Stimulated activated CD8-positive, alpha-beta memory T cell treated with anti-CD3 and anti-CD28 coated beads, Interleukin-15, amount 100 ng/mL, for 24 hours (primary cell): ENCODE measurements at places on chromosomes 5 and 9.
A peak's percentile ranks its signal among the peaks of the same experiment; 100 is the strongest.

- no peak for DNase-seq
Observed at GRCh38 chr5:141834331-141834730, 43.9 kb downstream of the PCDH1 start.

- no peak for DNase-seq
Observed at GRCh38 chr5:135332519-135333150, 66.4 kb downstream of the MACROH2A1 start.

GRCh38 chr5:15283076-15283475 lies 216.9 kb upstream of the FBXL7 start:
- no peak for DNase-seq

- no peak for DNase-seq
Observed at GRCh38 chr5:1012313-1012841, 3.8 kb downstream of the NKD2 start.

DNA sequence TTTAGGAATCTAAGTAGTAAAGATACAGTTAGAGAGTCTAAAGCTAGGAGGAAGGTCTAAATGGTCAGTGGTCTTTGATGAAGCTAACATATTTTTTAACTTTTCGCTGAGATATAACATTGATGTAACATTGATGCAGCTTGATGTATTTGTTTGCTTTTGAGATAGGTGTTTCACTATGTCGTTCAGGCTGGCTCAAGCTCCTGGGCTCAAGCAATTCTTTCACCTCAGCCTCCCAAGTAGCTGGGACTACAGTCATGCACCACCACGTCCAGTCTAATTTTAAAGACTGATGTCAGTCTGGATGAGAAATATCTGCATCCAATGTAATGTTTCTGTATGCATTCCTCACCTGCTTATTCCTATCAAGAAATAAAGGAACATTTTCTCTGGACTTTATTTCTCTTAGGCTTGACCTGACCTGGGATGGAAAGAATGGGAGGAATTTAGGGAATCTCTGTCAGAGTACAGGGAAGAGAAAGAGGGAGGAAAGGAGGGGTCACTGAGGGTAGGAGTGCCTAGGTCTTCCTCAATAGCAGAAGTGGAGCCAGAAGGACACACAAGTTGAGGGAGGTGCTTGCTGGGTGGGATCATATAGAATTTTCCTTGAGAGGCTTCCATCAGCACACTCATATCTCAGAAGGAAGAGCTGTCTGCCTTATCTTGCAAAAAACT lies 101.5 kb upstream of the GPBP1 start:
- DNase-seq: no peak

DNA sequence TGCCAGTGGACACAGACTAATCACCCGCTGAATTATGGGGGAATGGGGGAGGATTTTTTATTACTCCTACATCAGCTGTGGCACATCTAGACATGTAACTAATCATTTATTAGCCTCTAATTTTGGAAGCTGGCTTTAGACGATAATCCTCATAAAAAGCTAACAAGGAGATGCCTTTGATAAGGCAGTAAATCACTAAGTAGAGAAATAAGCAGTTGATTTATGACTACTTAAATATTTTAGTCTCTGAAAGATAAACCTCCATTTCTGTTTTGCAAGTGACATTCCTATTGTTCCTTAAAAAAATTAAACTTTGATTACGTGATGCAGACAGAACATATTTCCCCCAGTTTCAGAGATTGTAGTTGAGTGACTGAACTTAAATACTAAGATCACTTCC lies 206.4 kb upstream of the CDKN2B start:
- no peak for DNase-seq

DNA sequence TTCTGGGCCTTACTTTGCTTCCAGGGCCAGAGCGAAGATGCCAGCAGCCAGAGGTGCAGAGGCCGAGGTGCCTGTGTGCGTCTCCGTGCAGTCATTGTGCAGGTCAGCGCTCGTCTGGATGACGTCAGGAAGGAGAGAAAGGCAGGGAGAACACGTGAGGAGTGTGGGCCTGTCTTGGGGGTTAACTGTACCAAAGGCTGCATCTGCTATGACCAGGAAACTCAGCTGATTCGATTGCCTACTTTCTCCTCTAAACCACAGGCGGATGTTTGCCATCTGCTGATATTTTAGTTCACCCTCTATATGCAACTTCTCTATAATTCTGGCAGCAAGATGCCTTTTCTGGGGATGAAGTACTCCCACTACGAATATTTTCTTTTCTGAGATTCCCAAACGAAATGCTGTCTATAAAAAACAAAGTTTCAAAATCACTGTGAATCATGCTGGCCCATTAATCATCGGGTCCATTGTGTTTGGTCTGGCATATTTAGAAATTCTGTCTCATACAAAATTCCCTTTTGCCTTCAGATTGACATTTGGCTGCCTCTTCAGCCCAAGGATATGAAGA lies 24.8 kb downstream of the PCSK1 start:
- no peak for DNase-seq

DNA sequence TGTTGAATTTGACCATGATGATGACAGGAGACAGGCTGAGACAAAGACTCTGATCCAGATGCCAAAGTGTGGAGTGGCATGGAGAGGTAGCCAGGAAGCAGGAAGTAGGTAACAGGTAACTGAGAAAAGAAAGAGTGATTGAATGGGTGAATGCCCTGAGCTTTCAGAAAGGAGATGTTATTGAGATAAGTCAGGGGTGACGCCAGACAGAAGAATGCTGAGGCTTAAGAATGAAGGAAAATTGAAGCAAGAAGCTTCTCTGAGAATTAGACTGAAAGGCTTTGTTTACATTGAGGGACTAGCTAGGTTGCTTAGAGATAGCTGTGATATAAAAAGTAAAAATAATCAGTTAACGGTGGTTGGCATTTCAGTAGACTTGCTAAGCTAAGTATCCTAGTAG lies 165.7 kb downstream of the PSAT1 start:
- no peak for DNase-seq

GRCh38 chr5:109688970-109689739 lies 572 bp upstream of the MAN2A1 start:
- DNase-seq: peak; percentile 54

- DNase-seq: no peak
Observed at GRCh38 chr5:60649288-60649917, 50.6 kb downstream of the DEPDC1B start.

DNA sequence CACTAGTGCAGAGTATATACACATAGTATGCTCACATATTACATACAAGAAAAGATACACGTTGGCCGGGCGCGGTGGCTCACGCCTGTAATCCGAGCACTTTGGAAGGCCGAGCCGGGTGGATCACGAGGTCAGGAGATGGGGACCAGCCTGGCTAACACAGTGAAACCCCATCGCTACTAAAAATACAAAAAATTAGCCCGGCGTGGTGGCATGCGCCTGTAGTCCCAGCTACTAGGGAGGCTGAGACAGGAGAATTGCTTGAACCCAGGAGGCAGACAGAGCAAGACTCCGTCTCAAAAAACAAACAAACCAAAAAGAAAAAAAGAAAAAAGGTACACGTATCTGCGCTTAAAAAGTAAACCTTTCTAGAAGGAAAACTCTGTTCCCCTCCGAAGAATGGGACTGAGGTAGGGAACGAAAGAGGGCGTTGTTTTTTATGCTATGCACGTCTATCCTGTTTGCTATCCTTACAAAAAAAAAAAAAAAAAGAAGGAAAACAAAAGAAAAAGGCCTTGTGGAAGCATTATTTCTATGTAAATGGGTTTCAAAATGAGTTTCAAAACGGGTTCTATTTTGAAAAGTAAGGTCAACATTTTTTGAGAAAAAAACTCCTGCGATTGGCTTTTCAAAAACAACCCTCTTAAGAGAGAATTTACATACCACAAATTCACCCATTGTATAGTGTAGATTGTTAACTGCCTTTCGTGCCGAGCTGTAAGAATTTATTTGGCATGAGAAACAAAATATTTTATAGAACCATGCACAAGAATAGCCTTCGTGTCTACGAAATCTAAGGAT lies 1.2 kb downstream of the AK3 start:
- DNase-seq: no peak

DNA sequence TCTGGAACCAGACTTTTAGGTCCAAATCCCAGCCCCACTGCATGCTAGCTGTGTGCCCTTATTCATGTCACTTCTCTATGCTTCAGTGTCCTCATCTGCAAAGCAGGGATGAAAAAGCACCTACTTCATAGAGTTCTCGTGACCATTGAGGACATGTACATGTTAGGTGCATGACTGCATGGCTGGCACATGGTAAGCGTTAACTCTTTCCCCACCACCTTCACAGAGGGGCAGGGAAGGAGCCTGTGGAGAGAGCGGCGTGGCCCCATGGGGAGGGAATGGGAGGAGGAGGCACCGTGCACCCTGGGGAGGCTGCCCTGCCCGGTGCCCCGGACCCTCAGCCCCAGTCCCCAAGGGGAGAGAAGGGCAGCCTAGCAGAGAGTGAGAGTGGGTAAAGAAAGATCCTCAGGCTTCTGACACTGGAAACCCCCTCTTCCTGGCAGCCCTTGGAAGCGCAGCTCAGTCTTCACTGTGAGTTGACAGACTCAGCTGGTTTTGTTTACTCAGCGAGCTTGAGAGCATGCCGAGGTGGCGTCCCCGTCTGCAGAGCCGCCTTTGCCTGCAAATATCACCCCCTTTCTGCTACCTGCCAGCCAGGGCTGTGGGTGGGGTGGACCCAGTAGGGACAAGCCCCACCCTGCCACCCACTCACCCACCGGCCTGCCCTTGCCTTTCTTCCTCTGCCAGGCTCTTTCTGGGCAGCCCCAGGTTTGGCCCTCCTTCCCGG lies 10.6 kb upstream of the ANGPTL2 start:
- DNase-seq: no peak

GRCh38 chr9:116987721-116988485 lies 300.8 kb downstream of the TRIM32 start:
- no peak for DNase-seq

DNA sequence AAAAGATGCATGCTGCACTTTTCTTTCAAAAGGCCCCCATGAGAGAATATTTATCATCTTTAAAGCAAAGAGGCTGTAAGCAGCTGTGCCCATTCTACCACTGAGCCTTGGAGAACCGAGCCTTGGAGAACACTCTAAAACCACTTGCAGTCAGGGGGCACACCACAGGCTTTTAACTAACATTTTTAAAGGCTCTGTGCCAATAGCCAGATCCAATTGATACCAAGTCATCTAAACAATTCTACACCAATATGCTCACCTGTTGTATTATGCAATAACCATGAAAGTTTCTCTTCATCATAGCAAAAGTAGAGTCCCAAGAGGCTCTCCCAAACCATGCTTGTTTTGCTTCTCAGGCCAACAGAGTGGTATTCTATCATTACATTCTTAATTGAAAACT lies 1090.5 kb upstream of the SEMA6A start:
- DNase-seq: no peak

GRCh38 chr5:35754481-35754880 lies 102.2 kb upstream of the IL7R start:
- no peak for DNase-seq

GRCh38 chr9:125732562-125732961 lies 14.6 kb upstream of the PBX3 start:
- DNase-seq: no peak

DNA sequence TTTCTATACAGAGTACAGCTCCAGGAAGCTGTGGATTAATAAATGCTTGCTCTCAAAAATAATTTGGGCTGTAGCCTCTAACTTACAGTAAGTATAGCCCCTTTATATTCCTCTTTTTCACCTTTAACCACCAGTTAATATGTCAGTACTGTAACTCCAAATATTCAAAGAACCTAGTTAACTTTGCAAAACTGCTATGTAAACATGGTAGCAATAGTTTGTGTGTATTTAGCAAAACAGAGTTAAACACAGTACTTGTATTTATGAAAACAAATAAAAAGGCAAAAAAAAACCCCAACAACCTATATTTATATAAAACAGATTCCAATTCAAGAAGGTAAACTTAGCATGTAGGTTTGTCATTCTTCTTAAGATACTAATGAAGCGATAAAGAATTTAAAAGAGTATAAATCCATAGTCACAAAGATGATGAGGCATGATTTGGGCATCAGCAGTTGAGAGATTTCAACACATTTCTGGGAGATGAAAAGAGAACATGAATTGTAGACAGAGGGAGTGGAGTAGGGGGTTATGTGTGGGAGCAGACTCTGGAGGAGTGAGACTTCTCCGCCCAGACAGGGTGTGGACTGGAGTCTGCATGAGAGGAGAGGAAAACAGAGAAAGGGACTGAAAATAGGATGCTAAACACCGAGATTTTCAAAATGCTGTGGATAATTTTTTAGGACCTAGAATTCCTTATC lies 47.0 kb upstream of the F2RL1 start:
- no peak for DNase-seq

GRCh38 chr5:58294598-58295305 lies 165.1 kb downstream of the PLK2 start:
- DNase-seq: no peak

GRCh38 chr5:107496466-107496865 lies 174.3 kb downstream of the EFNA5 start:
- DNase-seq: no peak

DNA sequence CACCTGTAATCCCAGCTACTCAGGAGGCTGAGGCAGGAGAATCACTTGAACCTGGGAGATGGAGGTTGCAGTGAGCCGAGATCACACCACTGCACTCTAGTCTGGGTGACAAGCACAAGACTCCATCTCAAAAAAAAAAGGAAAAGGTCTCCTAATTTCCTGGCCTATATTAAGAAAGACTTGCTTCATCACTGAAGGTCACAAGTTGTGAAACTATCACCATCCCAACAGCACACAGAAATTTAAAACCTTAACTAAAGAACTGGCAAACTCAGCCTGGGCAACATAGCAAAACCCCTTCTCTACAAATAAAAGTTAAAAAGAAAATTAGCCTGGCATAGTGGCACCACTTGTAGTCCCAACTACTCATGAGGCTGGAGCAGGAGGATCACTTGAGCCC lies 17.2 kb downstream of the FRMD3 start:
- no peak for DNase-seq

DNA sequence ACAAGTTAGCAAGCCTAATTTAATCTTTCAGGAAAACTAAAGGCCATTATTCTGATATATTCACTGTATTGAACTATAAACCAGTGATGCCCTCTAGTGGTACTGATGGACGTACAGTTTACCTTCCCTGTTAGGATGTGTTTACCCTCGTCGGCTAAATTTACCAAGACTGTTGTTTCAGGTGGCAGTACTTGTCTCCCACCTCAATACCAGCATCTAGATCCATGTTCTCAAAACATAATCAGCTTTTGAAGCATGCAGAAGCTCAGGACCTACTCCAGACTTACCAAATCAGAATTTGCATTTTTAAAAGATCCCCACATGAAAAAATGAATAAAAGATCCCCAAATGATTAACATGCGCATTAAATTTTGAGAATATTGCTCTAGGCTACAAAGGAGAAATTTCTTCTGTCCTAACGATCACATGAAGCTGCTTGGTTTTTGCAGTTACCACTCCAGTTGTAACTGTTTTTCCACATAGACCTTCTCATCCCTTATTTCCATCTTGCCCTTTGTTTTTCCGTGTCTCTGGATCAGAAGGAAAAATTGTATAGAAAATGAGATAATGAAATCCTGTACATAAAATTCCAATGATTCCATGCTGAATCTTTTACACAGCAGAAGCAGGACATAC lies 3.2 kb upstream of the BAAT start:
- no peak for DNase-seq

- no peak for DNase-seq
Observed at GRCh38 chr5:89191374-89191773, 308.4 kb upstream of the MEF2C start.

DNA sequence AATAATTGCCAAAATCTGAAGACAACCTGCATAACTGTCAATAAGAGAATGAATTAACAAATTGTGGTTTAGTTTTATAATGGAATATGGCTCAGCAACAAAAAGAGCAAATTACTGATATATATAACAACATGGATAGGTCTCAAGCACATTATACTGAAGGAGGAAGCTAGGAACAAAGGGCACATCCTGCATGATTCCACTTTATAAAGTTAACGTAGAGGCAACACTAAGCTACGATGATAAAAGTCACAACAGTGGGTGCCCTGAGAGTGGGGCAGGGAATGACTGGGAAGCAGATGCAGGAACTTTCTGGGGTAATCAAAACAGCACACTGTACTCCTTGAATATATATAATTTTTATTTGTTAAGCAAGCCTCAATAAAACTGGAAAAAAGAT lies 165.2 kb downstream of the RMI1 start:
- DNase-seq: no peak
